ENCODE measurements at places on chromosomes 12 and 14. TPM values are rescaled to one million over a fixed set of nuclear protein-coding genes. Genes with fewer than 3 reads are reported as not detected.

DNA sequence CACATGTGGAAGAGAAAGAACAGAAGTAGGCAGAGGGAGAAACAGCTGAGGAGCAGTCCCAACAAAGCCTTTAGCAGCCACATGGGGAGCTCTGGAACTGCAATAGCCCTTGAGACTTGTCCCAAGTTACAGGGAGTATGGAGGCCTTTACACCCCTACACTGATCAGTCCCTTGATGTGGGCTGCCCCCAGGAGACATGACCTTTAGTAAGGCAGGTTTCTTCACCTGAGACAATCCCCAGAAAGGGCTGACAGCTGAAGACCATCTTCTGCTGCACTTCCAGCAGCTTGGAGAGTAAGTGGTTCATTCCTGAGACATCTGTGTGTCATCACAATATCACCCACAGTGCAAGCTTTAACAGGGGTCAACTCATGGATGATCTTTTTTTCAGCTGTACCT, 8.6 kb upstream of the SNAPC1 start:
- DNase-seq = no peak

DNA sequence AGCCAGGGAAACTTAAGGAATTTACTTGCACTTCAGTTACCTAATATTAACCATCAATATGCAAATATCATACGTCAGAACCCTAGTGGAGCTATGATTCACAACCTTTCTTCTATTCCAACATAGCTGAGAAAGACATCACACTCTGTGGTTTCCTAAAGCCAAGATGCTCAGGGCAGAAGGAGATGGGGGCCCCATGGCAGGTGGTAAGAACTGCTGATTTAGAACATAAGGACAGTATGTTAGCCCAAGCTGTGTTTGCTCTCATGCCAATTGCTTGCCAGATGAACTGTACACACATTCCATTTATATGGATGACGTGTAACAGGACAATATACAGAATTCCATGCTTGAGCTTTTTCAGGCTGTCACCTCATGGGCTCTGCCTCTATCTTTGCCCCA, 34.6 kb downstream of the HECTD4 start:
- no peak for DNase-seq

- DNase-seq = no peak
These were observed 56.9 kb downstream of the PHETA1 start for GRCh38 chr12:111312016-111312415.

Gene FBRSL1
- 14.7 TPM for total RNA-seq

- no peak for DNase-seq
These were observed 100.6 kb upstream of the CCND2 start for GRCh38 chr12:4172999-4173398.

GRCh38 chr12:43730283-43730682, 28.3 kb downstream of the PUS7L start:
- no peak for DNase-seq

Gene DEPDC4
- total RNA-seq = 0.82 TPM

GRCh38 chr12:55704824-55705718, 2.6 kb downstream of the ITGA7 start:
- DNase-seq = no peak

DNA sequence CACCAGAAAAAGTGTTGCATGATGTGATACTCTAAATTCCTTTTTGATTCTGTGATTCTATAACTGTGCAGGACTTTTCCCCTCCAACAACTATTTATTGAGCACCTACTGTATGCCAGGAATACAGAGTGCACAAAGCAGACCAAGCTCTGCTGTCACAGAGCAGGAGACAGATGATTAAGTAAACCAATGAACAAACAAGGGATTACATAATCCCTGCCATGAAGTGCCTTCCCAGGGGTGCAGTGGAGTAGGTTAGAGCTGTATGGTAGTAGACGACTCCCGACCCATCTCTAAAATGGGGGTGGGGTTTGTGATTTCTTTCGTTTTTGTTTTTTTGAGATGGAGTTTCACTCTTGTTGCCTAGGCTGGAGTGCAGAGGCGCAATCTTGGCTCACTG, 213.9 kb downstream of the TBX5 start:
- no peak for DNase-seq

Gene LRP1-AS
- total RNA-seq = not detected

- DNase-seq = no peak
These were observed 340.0 kb downstream of the TRHDE start for GRCh38 chr12:72612171-72612570.

DNA sequence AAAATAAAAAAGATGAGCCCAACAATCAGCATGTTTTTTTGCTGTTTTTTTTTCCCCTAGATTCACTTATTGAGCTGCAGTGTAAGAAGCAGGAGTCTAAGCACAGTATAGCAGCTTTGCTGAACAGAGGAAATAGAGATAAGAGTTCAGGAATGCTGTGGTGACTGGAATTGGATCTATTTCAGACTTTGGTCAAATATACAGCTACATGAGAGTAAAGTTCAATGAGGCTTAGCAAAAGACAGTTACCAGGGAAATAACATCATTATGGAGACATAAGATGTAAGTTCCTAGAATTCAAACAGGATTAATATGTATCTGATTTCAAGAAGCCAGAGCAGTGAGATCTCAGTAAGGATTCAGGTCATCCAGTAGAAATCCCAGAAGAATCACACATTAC, 613.0 kb downstream of the RPS29 start:
- DNase-seq = no peak

DNA sequence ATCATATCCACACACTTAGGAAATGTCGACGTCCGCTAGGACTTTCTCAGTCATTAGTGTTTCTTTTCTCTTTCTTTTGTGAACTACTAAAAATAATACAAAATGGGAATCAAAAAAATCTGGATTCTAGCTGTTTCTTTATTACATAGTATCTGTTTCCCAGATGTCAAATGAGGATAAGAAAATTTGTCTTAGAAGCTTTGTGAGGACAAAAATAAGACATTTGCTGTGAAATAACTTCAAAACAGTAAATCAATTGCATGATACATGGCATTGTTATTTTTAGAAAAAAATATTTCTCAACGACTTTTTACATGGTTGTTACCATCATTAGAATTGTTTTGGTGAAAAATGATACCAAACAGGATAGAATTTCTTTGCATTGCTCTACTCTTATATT, 71.4 kb upstream of the IFNG-AS1 start:
- DNase-seq = no peak

Gene HOXC10
- total RNA-seq = not detected

Gene ACRBP
- 3.9 TPM for total RNA-seq

Gene GPR162
- 16.1 TPM for total RNA-seq

DNA sequence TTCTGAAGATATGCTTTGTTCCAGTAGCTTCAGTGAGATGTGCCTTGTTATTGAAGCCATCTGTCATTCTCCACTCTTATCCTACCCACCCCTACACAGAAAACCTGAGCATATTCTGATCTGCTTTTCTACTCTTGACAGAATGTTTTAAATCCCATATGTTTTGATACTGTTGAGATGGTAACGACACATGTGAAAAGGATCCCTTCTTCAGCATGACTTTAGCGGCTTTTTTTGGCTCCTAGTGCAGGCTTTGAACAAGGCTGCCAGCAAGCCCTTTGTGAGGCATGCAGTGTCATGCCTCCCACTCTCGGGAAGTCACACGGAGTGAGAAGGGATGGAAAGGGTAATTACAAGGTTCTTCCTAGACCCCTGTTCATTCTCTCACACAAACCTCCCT, 228.8 kb upstream of the RGS6 start:
- no peak for DNase-seq

GRCh38 chr12:109496306-109496705, 18.9 kb downstream of the UBE3B start:
- no peak for DNase-seq

DNA sequence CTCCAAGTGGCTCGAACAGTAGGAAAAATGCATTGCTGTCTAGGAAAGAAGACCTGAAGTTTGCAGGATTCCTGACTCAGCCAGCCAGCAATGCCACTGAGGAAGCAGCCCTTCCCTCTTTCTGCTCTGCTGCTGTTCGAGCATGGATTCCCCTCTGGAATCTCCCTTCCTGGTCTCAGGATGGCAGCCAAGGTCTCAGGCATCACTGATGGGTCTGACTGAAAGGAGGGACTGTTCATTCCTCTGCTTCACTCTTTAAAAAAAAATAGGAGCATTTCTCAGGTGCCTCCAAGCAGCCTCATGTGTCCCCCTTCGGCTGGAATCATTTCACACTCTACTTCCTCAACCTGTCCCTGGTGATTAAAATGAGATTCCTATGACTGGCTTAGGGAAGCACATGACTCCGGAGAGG, 62.4 kb downstream of the SLC15A4 start:
- peak; percentile 8 for DNase-seq

Gene IL26
- total RNA-seq = not detected

- DNase-seq = no peak
These were observed 19.4 kb downstream of the KTN1 start for GRCh38 chr14:55599250-55599879.

Gene ACOT4
- total RNA-seq = 0.36 TPM

GRCh38 chr12:116060764-116061163, 216.7 kb downstream of the MED13L start:
- no peak for DNase-seq

DNA sequence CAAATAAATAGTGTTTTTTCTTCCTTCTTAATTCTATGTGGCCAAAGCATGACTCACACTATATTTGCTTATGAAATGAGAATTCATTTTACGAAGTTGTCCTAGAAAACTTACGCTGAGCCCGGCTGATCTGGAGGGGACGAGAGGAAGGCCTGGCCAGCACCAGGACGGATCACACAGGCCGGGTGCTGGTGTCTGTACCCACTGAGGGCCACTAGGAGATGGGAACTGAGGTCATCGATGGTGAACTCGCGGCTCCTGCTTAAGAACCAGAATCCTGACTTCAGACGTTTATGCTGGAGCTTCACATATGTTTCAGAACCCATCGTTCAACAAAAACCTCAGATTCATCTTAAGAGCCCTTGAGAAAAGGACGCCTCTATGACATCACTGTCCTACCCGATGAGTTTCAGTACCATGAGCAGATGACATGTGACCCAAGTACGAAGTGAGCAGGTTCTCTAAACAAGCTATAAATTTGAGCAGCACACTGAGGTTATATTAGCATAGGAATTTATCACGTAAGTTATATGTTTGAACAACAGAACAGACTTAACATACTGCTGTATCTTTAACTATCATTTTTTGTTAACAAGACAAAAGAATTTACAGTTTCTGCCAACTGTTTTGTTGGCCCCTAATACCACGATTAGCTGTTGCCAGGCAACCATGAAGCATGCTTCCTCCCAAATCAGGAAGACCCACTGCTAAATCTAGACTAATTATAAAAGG, 111.9 kb downstream of the FOXN3 start:
- DNase-seq = peak; percentile 73

Gene SOAT2
- not detected for total RNA-seq

DNA sequence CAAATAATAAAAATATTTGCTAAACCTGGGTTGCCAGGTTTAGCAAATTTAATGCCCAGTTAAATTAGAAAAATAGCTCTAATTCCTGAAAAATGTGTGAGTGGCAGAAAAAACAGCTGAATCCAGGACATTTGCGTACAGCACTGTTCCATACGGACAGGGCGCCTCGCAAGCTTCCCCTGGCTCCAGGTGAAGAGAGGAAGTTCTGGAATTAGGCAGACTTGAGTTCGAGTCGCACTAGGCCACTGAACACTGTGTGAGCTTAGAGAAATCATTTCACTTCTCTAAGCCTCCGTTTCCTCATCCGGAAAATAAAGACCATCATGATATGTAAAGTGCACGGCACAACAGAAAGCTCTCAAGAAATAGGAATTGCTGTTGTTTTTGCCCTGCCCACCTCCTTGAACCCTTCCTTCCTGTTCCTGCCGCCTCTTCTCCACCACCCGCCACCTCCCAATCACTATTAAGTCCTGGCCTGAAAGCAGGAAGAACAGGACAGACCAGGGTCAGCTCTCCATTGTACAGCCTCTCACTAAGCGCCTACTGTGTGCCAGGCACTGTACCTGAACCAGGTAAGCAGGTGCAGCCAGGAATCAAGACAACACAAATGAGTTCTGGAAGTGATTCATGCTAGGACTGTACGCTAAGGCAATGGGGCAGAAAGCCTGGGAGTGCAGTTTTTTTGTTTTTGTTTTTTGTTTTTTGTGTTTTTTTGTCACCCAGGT, 763 bp upstream of the PHETA1 start:
- DNase-seq = no peak

DNA sequence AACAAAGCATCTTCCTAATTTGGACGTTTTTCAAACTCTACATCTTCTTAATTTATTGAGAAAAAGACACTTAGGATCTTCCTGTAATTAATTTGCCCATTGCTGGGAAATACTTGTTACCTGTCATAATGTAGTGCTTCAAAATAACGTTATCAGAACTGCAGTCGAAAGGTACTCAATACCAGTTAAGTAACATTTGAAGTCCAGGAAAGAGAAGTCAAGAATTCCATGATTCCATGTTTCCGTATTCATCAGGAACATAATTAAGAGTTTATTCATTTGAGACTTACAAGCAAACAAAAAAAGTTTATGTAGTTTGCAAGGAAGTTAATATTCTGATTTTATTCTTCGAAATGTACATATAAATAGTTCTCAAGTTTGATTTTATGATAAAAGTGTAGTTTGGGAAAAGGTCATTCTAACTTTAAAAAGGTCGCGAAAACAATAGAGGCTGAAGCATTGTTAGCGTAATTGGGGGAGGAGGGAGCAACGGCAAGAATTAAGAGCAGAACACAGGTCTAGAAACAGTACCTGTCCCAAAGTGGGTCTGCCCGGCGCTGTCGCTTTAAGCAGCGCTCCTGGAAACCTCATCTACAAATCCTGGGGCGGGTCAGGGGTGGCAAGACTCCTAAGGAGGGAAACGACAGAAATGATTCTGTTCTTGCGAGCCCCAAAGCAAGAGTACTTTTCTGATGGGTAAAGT, 1.2 kb upstream of the KCNMB4 start:
- DNase-seq = no peak

Gene IFT81
- 42.7 TPM for total RNA-seq

Gene MMP19
- 18.0 TPM for total RNA-seq

Gene RPL10L
- not detected for total RNA-seq

GRCh38 chr12:84919271-84919670, 6.7 kb upstream of the SLC6A15 start:
- no peak for DNase-seq

Gene IL31
- not detected for total RNA-seq

DNA sequence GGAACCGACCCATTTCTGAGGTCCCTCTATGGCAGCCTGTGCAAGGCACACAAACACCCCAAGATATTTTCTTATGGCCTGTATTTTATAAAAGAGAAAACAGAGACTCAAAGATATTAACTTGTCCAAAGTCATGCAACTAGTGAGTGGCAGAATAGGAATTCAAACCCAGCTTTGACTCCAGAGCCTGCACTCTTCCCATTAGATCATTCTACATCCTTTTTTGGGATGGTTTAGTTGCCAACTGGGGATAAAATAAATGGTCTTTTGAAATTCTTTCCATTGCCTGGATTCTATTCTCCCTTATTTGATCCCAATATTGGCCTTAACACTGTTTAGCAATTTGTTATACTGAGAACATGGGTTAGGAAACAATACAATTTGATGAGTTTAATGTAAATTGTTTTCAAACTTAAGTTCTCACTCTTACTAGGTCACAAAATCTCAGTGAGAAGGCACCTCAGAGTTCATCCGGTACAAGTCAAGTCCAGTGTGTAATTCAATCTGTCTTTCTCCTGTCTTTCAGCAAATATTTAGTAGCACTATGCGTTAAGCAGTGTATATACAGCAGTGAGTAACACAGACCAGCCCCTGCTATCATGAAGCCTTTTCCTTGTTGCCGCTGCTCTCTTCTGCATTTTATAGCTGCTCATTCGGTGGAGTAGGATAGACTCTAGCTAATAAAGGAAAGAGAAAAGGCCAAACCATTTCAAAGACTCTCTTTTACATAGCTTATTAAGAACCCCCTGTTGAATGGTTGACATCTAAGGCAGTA, 162.1 kb upstream of the IFNG-AS1 start:
- DNase-seq = no peak

- DNase-seq = no peak
These were observed 276.5 kb upstream of the PLEKHG7 start for GRCh38 chr12:92426332-92426731.

Gene ADAMTS20
- not detected for total RNA-seq

Gene NRIP2
- total RNA-seq = 1.1 TPM
